ENCODE measurements at places on chromosomes 5 and 9. TPM values are rescaled to one million over a fixed set of nuclear protein-coding genes. Genes with fewer than 3 reads are reported as not detected.

DNA sequence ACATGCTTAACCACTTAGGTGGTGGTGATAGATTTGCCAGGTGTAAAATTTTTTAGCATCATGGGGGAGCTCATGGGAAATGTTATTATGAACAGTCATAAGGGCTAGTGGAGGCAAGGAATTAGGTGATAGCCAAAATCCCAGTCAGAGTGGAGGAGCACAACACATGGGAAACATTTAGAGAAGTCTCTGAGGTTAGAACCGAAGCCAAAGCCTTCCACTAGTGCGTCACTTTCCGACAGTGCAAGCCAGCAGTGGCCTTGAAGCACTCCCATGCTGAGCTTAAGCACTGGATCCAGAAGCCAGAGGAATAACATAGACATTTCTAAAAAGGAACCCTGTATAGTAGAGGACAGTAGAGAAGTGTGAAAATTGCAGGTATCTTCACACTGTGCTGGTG lies 101.5 kb upstream of the SNX2 start:
- DNase-seq: peak; percentile 98

DNA sequence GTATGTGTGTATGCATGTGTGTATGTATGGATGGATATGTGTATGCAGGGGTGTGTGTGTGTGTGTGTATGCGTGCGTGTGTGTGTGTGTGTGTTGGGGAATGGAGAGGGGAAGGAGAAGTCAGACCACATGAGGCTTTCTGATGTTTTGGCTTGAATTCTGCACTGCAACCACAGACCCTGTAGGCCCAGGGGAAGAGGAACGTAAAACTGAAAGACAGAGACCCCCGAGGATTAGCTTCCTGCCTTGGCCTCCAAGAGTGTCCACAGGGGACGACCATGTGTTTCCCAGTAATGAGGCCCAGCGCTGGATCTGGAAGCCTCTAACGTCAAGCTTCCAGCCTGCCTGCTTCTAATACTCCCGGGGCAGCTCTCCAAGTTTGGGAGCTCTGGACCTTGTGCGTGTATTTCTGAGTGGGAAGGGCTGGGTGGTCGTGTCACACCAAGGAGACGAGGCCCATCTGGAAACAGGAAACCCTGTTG lies 5.8 kb downstream of the DCANP1 start:
- peak; percentile 88 for DNase-seq

- peak; percentile 26 for DNase-seq
These were observed 9.9 kb upstream of the TRIM36 start for GRCh38 chr5:115179394-115180164.

The ABCA1 gene
- 12.1 TPM for total RNA-seq
